ENCODE measurements at places on chromosomes 1 and 21. TPM values are rescaled to one million over a fixed set of nuclear protein-coding genes. Genes with fewer than 3 reads are reported as not detected.

- no peak for DNase-seq
Measured at GRCh38 chr1:60229821-60230220, 156.3 kb upstream of the C1orf87 start.

GRCh38 chr1:220221670-220222069, 50.6 kb downstream of the RAB3GAP2 start:
- DNase-seq, result no peak

- DNase-seq, result no peak
Measured at GRCh38 chr1:37479255-37480124, 5.1 kb downstream of the ZC3H12A start.

DNA sequence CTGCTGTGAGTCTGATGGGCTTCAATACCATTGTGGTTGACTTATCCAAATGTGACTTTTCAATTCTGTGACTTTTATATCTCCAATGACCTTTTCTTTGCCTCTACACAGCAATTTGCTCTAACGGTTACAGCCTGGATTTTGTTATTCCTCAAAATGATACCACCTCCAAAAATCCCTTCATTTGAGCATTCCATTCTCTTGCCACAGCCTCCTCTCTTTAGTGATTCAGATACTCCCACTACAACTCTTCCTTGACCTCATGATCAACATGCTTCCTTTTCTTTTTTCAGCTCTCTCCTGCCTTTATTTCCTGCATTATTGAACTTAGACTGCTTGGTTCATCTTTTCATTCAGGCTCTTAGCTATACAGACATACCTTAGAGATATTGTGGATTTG, 16.6 kb upstream of the IL19 start:
- no peak for DNase-seq

- DNase-seq, result no peak
Measured at GRCh38 chr1:230143534-230143933, 76.5 kb downstream of the GALNT2 start.

DNA sequence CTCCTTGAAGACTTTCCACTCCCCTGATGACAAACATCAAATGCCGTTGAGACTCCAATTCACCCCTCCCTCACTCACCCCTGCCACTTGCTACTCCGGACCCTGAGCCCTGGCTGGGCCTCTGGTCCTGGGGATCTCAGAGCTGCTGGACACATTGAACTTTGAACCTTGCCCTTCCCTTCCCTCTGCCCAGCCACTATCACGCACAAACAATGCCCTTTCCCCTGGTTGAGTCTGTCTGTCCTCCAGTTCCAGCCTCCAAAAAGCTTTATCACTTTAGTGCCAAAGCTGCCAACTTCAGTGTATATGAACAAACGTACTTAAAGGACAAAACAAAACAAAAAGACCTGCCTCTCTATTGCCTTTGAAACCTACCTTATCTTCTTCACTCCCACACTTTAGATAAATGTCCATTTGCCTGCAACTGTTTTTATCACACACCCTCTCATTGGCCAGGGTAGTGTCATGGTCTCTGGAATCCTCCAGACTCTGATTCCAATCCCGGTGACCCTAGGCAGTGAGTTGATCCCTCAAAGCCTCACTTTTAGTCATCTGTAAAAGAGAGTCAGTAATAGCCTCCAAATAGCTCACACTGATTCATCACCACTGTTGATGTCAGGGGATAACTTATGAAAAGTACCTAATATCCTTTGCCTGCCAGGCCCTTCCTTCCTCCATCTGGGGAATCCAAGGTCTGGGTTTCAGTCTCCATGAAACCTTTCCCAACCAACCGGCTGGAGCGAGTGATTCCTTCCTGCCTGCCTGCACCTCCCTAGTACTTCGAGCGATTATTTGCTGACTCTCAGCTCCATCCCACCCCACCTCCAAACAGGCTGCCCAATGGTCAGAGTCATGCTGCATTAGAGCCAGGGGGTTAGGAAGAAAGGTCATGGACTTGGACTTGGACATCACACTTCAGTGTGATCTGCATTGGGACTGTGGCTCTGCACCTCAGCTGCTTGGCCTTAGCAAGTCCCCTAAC, 15.9 kb upstream of the SPOCD1 start:
- DNase-seq, result no peak

GRCh38 chr1:189374816-189375215, 1102.8 kb downstream of the BRINP3 start:
- DNase-seq, result no peak

GRCh38 chr1:94865360-94865759, 45.2 kb downstream of the SLC44A3 start:
- no peak for DNase-seq

- peak; percentile 78 for DNase-seq
Measured at GRCh38 chr21:41953831-41954653, at the start of gene C2CD2. C2CD2 (minus strand) TSS chr21:41954018; CDS start chr21:41953648, 370 bp downstream.

GRCh38 chr1:51630922-51631321, 14.0 kb downstream of the OSBPL9 start:
- DNase-seq, result no peak

- peak; percentile 74 for DNase-seq
Measured at GRCh38 chr1:170929835-170930554, 5.3 kb upstream of the MROH9 start.

Gene CLDN8
- total RNA-seq, result not detected

Gene SERINC2
- total RNA-seq, result 20.5 TPM

Gene OR2L3
- not detected for total RNA-seq

Gene GPX7
- 19.8 TPM for total RNA-seq

Gene HORMAD1
- total RNA-seq, result not detected

Gene PPIH
- 71.2 TPM for total RNA-seq

Measured in GM23338 (cell line).